ENCODE measurements at places on chromosomes 12 and 14.

DNA sequence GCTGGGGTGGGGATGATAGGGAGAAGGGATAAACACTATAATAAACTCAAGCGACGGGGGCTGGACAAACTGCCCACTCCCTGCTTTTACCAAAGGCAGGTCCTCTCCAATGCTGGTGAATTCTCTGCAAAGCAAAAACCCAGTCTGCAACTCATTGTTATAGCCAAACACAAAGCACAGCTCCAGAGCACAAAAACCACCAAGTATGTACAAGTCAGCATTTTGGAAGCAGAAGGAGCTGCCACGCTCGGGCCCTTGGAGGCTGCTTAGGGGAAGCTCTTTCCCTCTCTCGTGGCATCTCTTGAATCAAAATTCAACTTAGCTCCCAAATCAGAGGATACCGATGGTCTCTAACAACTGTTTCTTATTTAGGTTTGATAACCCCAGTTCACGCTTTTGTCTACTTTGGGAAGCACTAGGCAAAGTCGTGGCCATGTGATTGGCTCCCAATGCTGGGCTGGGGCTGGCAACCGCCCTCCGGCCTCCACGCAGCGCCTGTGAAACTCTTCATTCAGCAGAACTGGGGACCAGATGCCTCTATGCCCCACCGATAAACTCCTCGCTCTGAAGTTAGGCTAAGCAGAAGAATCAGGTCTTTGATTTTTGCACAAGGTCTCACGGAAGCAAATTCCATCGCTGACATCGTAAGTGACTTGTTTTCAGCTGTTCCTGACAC, 158.5 kb upstream of the FOXN3 start:
- no peak for DNase-seq

GRCh38 chr12:101299931-101300330, 20.0 kb downstream of the UTP20 start:
- no peak for DNase-seq

- DNase-seq, result no peak
These were observed 4.8 kb downstream of the RNF34 start for GRCh38 chr12:121404734-121405133.

DNA sequence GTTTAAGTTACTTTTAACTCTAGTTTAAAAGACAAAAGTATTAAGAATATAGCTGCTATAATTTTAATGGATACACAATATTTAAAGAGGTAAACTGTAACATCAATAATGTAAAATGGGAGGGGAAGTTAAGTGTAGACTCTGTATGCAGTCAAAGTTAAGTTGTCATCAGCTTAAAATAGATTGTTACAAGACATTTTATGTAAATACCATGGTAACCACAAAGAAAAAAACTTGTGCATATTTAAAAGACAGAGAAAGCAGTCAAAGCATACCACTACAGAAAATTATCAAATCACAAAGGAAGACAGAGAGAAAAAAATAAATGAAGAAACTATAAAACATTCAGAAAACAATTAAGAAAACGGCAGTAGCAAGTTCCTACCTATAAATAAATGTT, 73.3 kb downstream of the CEP128 start:
- no peak for DNase-seq
